ENCODE measurements at places on chromosomes 1 and 21. TPM values are rescaled to one million over a fixed set of nuclear protein-coding genes. Genes with fewer than 3 reads are reported as not detected.

The TRIM58 gene
- 4.0 TPM for total RNA-seq

The GPR25 gene
- total RNA-seq = not detected

The UTP11 gene
- 52.4 TPM for total RNA-seq

The SLC30A2 gene
- not detected for total RNA-seq

The LCE1F gene
- total RNA-seq = not detected

The TPTE gene
- not detected for total RNA-seq

The PROK1 gene
- total RNA-seq = not detected

The SH2D1B gene
- under 0.01 TPM for total RNA-seq

The SETDB1 gene
- 32.7 TPM for total RNA-seq

The ORC1 gene
- 17.2 TPM for total RNA-seq

The NFIA gene
- 24.2 TPM for total RNA-seq

The RGSL1 gene
- total RNA-seq = not detected

The TOR1AIP2 gene
- total RNA-seq = 104 TPM

The FAM72C gene
- under 0.01 TPM for total RNA-seq

The OR2T1 gene
- not detected for total RNA-seq

The PRDX6 gene
- 220 TPM for total RNA-seq

The RGS16 gene
- 0.20 TPM for total RNA-seq

The UBR4 gene
- total RNA-seq = 121 TPM

The NBL1 gene
- 62.9 TPM for total RNA-seq

The PADI3 gene
- not detected for total RNA-seq

The FCMR gene
- total RNA-seq = not detected

The KCNT2 gene
- 0.78 TPM for total RNA-seq

The KAZN gene
- total RNA-seq = 10.3 TPM

The SPATA45 gene
- total RNA-seq = not detected

The LCE1C gene
- total RNA-seq = not detected

The MARK1 gene
- total RNA-seq = 2.2 TPM

The ODF2L gene
- 33.0 TPM for total RNA-seq

The APOBEC4 gene
- not detected for total RNA-seq
